ENCODE measurements at places on chromosomes 3 and 15. TPM values are rescaled to one million over a fixed set of nuclear protein-coding genes. Genes with fewer than 3 reads are reported as not detected.

The CGNL1 gene
- 23.5 TPM for total RNA-seq

The ZNF620 gene
- 1.6 TPM for total RNA-seq

The TM4SF18 gene
- 16.6 TPM for total RNA-seq

The SLC12A1 gene
- not detected for total RNA-seq

The GREM1 gene
- 3.6 TPM for total RNA-seq

The COL6A5 gene
- total RNA-seq = 0.30 TPM

The GOLGA8O gene
- total RNA-seq = 0.39 TPM

The SNTN gene
- not detected for total RNA-seq

The ADAMTSL3 gene
- total RNA-seq = 16.9 TPM
